Fibroblast of skin of right biceps (primary cell): ENCODE measurements at places on chromosomes 3 and 15.
A peak's percentile ranks its signal among the peaks of the same experiment; 100 is the strongest.

DNA sequence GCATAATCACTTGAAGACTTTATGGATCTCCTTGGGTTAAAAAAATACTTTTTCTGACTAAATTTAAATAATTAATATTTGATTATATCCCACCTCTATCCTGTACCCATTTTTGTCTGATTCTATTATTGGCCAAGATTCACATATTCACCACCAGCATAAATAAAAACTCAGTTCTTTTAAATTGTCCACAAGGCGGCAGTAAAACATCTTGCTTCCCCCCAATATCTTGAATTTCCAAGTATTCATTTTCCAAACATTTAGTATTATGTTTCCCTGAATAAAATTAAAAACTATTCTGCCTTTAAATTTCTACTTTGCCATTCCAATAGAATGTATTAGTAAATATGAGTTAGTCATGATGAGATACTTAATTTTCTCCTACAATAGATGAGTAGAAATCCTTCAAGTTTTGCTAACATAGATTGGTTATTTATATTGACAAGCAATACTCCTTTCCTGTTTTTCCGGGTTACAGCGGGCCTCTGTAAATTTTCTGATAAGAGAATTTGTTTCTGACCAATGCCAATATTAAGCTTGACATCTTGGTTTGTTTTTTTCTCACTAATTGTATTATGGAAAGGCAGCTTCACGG is 218.7 kb upstream of the MDFIC2 start:
- peak; percentile 38 for DNase-seq

DNA sequence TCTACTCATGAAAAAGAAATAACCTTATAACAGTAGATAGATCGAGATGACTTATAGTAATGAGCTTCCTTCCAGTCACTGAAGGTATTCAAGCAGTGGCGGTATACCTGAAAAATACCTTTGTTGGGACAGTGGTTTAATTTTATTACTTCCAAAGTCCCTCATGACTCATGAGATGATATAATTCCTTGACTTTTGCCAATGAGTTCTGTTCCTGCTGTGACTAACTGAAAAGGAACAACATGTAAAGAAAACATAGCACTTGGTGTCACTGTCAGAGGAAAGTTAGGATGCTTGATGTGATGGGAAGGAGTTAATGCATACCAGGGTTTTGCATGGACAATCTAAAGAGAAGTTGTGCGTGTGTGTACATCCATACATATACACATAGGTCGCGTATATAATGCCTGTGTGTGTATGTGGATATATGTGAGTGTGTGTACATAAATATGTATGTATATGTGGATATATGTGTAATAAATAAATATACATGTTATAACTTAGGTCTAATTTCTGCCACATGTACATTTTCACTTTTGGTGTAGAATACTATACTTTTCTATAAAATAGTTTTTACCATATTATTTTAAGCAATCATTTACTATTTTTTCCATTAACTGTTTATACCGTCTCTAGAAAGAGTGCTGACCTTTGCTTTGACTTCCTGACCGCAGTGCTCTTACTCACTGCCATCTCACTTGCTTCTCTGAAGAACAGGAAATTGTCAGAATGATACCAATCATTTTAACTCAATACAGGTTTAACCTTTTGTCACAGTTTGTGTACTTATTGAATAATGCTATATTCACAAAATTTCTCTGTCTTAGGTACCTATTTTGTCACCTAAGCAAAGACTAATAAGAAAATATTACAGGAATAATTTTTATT is 12.6 kb upstream of the PAK2 start:
- DNase-seq, result peak; percentile 39

- DNase-seq, result peak; percentile 33
These were observed 136.4 kb upstream of the GOLGA6L4 start for GRCh38 chr15:84099181-84099580.

DNA sequence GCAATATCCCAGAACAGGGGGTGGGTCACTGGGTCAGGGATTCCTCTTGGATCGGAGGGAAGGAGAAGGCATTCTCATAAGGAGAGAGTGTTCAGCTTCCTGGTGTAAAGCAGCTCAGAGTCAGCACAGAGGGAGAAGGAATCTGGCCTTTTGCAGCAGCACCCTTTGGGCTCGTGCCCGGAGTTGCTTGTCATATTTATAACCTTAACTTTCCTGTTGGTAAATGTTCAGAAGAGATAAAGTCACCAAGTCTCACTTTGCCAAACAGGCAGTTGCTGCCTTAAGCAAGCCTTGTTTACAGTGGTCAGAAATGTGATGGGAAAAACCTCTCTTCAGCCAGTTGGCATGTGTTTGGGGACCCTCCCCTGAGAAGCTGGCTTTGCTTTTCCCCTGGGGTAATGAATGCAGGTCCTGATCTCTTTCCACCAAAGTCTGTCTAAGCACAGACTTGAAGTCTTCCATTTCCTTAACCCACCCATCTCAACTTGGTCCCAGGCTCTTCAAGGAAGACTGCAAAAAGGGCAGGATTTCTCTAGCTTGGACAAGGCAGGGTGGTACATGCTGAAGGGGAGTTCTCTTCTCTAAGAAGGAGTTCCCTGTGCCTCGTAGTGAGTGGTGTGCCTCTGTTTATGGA is 206.9 kb upstream of the BHLHE40 start:
- DNase-seq, result peak; percentile 33

DNA sequence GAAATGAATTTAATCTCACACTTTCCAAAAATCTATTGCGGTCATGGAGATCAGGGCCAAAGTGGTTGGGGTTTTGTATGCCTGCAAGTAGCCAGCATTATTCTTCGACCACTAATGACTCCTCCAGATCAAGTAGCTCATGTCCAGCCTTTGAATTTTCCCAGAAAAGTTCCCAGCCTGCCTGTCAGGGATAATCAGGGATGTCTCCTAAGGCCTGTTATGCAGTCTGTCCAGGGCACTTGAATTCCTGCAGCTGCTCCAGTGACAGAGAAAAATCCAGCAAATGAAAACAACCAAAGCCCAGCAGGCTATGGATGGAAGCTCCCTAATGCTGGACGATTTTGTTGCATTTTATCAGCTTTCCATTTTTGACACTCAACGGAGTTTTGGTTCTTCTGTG is 215.4 kb downstream of the ADAMTSL3 start:
- no peak for DNase-seq

- no peak for DNase-seq
These were observed 29.5 kb downstream of the APBA2 start for GRCh38 chr15:28915041-28915810.

DNA sequence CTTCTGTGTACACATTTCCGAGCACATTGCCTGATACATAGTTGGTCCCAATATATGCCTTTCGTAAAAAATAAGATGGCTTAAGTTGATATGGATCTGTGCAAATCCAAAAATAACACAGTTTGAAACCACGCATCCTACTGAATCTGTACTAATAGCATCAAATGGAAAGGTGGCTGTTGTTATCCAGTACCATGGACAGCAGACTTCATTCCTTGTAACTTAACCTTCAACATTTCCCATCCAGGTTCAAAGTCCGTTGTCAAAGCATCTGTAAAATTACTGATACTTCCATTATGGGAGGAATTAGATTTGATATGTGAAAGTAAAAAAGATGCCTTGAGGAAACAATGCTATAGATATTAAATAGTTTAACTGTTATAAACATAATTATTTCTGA is 65.5 kb upstream of the C3orf49 start:
- peak; percentile 45 for DNase-seq

- DNase-seq, result no peak
These were observed 38.5 kb upstream of the CDAN1 start for GRCh38 chr15:42775416-42775815.

GRCh38 chr3:53566461-53567145 is 72.2 kb downstream of the CACNA1D start:
- DNase-seq, result no peak

GRCh38 chr3:87696124-87697013 is 362.4 kb downstream of the CGGBP1 start:
- DNase-seq, result no peak

GRCh38 chr3:54228806-54229205 is 106.5 kb downstream of the CACNA2D3 start:
- no peak for DNase-seq

DNA sequence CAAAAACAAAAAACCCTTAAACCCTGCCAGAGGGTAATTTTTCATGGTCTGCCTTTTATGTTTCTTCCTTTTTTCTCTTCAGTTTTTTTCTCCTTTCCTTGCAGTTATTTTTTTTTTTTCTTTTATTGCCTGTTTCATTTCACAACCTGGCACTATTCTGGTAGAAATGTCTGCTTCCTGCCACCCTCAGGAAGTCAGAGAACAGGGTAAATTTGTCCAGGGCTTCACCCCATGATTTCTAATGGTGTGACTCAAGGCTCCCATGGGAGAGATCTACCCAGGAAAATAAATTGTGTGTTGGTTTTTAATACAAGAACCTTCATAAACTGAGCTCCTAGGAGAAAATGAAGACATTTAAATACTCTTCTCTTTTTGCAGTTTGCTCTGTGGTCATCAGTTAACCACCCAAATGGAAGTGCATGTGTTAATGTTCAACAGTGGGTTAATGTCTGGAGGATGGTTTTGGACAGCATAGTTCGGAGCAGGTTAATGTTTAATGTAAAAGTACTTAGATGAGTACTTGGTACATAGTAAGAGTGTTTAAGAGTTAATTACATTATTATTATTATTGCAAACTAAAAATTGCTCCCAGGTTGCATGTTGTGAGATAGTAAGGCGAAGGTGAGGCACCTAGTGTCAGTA is 45.9 kb downstream of the CGNL1 start:
- DNase-seq, result peak; percentile 16

GRCh38 chr3:66904831-66905493 is 93.1 kb upstream of the KBTBD8 start:
- peak; percentile 67 for DNase-seq

- no peak for DNase-seq
These were observed 48.1 kb upstream of the SEMA6D start for GRCh38 chr15:47669221-47669620.
